Osteocyte (in vitro differentiated cells): ENCODE measurements at places on chromosomes 3 and 15. TPM values are rescaled to one million over a fixed set of nuclear protein-coding genes. Genes with fewer than 3 reads are reported as not detected.

GPR176 gene
- total RNA-seq: 21.1 and 22.0 TPM in 2 replicates

GRCh38 chr3:128727485-128727884 lies 1.5 kb downstream of the RAB7A start:
- no peak for DNase-seq
- H3K27ac ChIP-seq: peak overlapping the region; percentile 81
- peak overlapping the region; percentile 93 for H3K4me3 ChIP-seq
- H3K4me1 ChIP-seq: peaks cover 55% of the 10 kb centered on the region
- no peaks in the 10 kb centered on the region for H3K27me3 ChIP-seq

DNA sequence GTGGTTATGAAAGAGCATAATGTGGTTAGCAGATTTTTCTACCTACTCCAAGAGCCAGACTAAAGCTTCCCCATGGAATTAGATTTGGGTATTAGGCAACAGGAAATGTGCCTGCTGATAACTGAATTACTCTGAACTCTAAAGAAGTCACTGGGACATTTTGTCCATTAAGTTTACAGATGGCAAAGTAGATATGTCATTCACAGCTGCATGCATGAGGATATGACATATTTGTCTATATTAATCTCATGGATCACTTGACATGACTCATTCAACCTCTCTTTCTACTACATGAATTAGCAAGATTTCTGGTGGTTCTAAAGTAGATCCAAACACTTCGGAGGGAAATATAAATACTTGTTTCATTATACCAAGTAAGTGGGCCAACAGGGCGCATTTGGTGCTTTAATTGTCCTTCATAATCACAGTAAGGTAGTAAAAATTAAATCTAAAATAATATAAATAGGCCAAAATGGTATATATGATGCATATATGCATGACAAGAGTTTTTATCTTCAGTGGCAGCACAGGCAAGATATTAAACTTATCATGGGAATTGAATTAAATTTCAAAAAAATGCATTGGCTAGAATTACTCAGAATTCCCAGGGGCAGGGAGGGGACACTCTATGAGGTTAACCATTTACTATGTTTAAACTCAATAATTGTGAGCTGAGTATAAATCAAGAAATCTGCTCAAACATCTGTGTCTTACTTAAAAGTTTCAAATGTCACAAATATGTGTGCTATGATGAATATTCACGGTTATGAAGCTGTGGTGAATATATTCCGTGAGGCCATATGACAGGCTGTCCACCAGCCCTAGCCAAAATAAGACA lies 365.3 kb upstream of the KCNMB2 start:
- H3K4me3 ChIP-seq: no peak overlapping the region
- peaks cover 35% of the 10 kb centered on the region for H3K4me1 ChIP-seq
- peak overlapping the region; percentile 73 for H3K27ac ChIP-seq
- H3K36me3 ChIP-seq: peaks cover 4% of the 10 kb centered on the region

GRCh38 chr15:62426387-62426956 lies 261.4 kb upstream of the C2CD4B start:
- H3K4me1 ChIP-seq: peaks cover 4% of the 10 kb centered on the region
- no peak for DNase-seq
- H3K4me3 ChIP-seq: no peak overlapping the region
- no peaks in the 10 kb centered on the region for H3K36me3 ChIP-seq
- H3K27me3 ChIP-seq: no peaks in the 10 kb centered on the region

DNA sequence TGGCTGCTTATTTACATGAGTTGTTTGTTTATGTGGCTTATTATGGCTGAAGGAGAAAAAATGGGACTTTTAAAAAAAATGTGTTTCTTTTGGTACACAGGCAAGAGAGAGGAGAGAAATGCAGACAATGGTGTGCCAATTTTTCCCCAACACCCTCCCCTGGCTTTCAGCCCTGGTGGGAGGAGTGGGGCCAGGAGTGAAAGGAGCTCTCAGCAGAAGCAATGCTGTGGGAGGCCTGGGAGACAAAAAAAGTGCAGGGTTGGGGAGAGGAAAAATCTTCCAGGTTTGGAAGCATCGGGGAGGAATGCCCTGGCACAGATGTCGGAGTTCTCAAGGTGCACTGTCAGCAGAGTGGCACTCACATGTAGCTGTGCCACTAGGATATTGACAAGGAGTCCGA lies 117.7 kb upstream of the FOXB1 start:
- no peak overlapping the region for H3K27ac ChIP-seq
- H3K4me1 ChIP-seq: no peaks in the 10 kb centered on the region
- no peak for DNase-seq
- H3K36me3 ChIP-seq: no peaks in the 10 kb centered on the region

DNAJA4 gene
- not detected in 2 replicates for total RNA-seq

C3orf22 gene
- total RNA-seq: not detected in 2 replicates

SH2D7 gene
- total RNA-seq: not detected in 2 replicates

- H3K4me3 ChIP-seq: no peak overlapping the region
- H3K4me1 ChIP-seq: no peaks in the 10 kb centered on the region
- peaks cover 25% of the 10 kb centered on the region for H3K36me3 ChIP-seq
- H3K27ac ChIP-seq: no peak overlapping the region
- no peaks in the 10 kb centered on the region for H3K27me3 ChIP-seq
- no peak for DNase-seq
These were observed 25.5 kb downstream of the CHP1 start for GRCh38 chr15:41256577-41257038.

AGBL1 gene
- total RNA-seq: not detected in 2 replicates

- no peak for DNase-seq
- no peaks in the 10 kb centered on the region for H3K4me1 ChIP-seq
- no peak overlapping the region for H3K4me3 ChIP-seq
- H3K27me3 ChIP-seq: no peaks in the 10 kb centered on the region
- H3K36me3 ChIP-seq: no peaks in the 10 kb centered on the region
- H3K27ac ChIP-seq: no peak overlapping the region
These were observed 149.0 kb upstream of the ST8SIA2 start for GRCh38 chr15:92244703-92245102.

DNA sequence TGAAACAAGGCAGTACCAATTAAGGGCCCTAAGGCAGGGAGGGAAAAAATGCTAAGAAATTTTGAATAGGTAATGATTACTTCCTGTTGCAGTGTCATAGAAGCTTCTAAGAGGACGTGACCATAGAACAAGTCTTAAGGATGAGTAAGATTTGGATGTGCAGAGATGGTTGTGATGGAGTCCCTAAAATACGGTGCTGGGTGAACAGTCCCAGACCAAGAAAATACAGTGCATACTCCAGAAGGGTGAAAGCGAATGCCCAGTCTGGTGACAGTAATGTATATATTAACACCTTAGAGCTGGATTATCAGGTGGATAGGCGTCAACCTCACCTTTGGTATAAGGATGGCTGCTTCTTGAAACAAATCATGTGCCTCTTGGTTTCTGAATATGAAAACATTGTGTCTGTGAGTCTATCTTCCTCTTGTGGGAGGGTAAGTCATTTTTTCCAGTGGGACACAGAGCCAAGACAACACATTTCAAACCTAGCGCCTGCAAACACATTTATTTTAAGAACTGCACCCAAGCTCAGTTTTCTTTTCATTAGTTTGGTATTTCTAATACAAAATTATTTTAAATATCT lies 101.2 kb upstream of the TP63 start:
- H3K36me3 ChIP-seq: no peaks in the 10 kb centered on the region
- H3K27ac ChIP-seq: no peak overlapping the region
- no peak overlapping the region for H3K4me3 ChIP-seq
- DNase-seq: no peak
- peaks cover 3% of the 10 kb centered on the region for H3K27me3 ChIP-seq
- H3K4me1 ChIP-seq: no peaks in the 10 kb centered on the region

DNA sequence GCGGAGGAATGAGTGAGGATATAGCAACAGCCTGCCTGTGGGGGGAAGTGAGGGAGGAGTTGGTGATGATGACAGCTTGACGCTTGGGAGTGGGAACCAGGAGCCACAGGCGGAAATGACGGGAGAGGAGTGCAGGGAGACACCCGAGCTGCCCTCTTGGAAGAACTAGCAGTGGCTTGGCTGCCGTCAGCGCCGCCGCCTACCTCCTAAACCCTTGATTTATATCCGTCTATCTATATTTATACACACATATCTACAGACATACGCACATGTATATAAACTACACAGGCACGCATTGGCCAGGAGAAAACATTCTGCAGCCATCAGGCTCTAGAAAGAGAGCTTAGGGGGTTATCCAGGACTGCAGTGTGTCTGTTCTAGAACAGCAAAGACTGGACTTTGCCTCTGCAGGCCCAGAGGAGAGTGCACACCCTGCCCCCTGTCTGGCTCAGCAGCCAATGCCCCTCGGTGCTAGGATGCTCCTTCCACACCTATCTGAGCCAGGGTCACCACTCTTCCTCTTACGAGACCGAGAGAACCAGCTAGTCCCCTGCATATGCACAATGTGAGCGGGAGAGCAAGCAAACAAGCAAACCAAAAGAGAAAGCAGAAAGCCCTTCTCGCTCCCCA lies 45.3 kb upstream of the MAGEF1 start:
- H3K4me3 ChIP-seq: no peak overlapping the region
- peaks cover 11% of the 10 kb centered on the region for H3K27me3 ChIP-seq
- no peak for DNase-seq

- no peaks in the 10 kb centered on the region for H3K27me3 ChIP-seq
- DNase-seq: no peak
- H3K4me3 ChIP-seq: no peak overlapping the region
- H3K36me3 ChIP-seq: no peaks in the 10 kb centered on the region
- no peak overlapping the region for H3K27ac ChIP-seq
These were observed 8.2 kb upstream of the PSTPIP1 start for GRCh38 chr15:76986743-76987142.

CYP8B1 gene
- not detected in 2 replicates for total RNA-seq

NCKIPSD gene
- total RNA-seq: 26.3 and 27.2 TPM in 2 replicates

DNA sequence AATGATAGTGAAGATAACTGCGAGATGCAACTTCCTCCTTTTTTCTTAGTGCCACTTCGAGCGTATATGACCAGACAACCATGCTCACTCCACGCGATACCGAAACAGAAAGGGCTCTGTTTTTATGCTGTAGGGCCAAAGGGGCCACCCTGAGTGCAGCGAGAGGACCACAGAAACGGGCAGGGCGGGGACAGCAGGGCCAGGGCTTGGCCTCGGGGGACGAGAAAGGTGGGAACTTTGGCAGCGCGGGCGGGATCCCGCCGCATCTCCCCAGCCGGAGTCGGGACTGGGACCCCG lies 483 bp downstream of the VPS13C start:
- peaks cover 3% of the 10 kb centered on the region for H3K36me3 ChIP-seq
- peaks cover 6% of the 10 kb centered on the region for H3K27me3 ChIP-seq
- peak overlapping the region; percentile 85 for H3K4me3 ChIP-seq

DNA sequence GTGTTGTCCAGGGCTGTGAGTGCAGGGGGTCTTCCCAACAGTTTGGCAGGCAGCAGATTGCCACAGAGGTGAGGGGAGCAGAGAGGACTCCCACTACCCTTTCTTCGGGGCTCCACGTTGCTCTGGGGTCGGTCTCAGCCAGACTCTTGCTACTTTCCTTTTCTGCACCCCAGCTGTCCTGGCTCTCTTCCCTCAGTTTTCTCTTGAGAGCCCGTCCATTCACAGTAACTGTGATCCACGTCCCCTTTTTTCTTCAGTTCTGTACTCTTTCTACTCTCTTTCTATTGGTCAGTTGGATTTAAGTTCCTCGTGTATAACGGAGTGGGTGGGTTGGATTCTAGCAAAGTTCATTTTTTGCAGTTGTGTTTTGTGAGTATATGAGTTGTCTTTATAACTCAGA lies 105.8 kb downstream of the UNC13C start:
- H3K4me3 ChIP-seq: no peak overlapping the region
- H3K36me3 ChIP-seq: no peaks in the 10 kb centered on the region
- no peak for DNase-seq
- no peak overlapping the region for H3K27ac ChIP-seq

CHRNB4 gene
- total RNA-seq: not detected in 2 replicates

GRCh38 chr15:59587085-59587826 lies 24.3 kb upstream of the GCNT3 start:
- H3K27me3 ChIP-seq: peaks cover 36% of the 10 kb centered on the region
- H3K4me3 ChIP-seq: no peak overlapping the region
- DNase-seq: no peak
- H3K36me3 ChIP-seq: no peaks in the 10 kb centered on the region
- no peaks in the 10 kb centered on the region for H3K4me1 ChIP-seq

GRCh38 chr3:39180183-39180545 lies 12.2 kb downstream of the XIRP1 start:
- peak overlapping the region; percentile 40 for H3K27ac ChIP-seq
- H3K4me3 ChIP-seq: peak overlapping the region; percentile 67
- no peaks in the 10 kb centered on the region for H3K36me3 ChIP-seq
- DNase-seq: no peak
- H3K4me1 ChIP-seq: peaks cover 23% of the 10 kb centered on the region

DNA sequence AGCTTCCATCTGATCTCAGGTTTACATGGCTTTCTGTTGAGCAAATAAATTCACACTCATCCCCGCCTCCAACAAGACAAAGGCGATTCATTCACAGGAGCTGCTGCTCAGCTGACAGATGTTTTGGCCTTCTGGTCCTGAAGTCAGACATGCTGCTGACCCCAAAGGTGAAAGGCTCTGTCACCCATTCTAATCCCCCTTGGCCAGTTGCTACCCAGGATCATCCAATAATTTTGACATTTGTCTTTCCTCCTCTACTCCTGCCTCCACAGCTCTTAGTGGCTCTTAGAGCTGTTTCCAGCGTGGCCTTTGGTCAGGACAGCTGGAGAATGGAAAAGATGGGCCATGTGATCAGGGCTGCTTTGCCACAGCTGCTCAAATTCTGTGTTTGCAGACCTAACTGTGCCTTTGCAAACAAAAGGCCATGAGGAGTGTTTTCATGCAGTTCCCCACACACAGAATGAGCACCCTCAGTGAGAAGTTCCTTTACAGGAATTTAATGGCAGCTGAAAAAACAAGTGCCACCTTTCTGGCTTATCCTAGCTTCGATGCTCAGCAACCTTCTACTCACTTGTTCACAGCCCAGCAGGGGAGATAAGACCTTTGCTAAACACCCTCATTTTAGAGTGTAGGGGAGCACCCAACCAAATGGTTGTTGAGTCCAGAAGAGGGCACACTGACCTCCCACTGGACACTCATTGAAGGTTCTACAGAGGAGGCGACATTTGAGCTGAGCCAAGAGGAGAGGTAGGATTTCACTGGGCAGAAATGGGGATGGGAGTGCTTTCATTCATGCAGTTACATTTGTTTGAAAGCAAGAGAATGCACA lies 39.0 kb downstream of the CYP19A1 start:
- H3K36me3 ChIP-seq: no peaks in the 10 kb centered on the region
- no peak for DNase-seq
- no peak overlapping the region for H3K4me3 ChIP-seq
- H3K4me1 ChIP-seq: no peaks in the 10 kb centered on the region

GRCh38 chr3:100268156-100268555 lies 7.4 kb downstream of the TBC1D23 start:
- H3K4me3 ChIP-seq: no peak overlapping the region
- H3K27ac ChIP-seq: no peak overlapping the region
- peaks cover 30% of the 10 kb centered on the region for H3K4me1 ChIP-seq
- H3K27me3 ChIP-seq: no peaks in the 10 kb centered on the region

- H3K4me3 ChIP-seq: no peak overlapping the region
- H3K27ac ChIP-seq: peak overlapping the region; percentile 13
- H3K36me3 ChIP-seq: no peaks in the 10 kb centered on the region
- H3K27me3 ChIP-seq: no peaks in the 10 kb centered on the region
- DNase-seq: no peak
These were observed 59.6 kb upstream of the LMCD1 start for GRCh38 chr3:8441969-8442559.

- H3K4me1 ChIP-seq: peaks cover 24% of the 10 kb centered on the region
- no peak for DNase-seq
- H3K4me3 ChIP-seq: no peak overlapping the region
- peaks cover 8% of the 10 kb centered on the region for H3K27me3 ChIP-seq
- H3K27ac ChIP-seq: peak overlapping the region; percentile 54
These were observed 45.3 kb upstream of the SPESP1 start for GRCh38 chr15:68885070-68885469.

- no peak overlapping the region for H3K4me3 ChIP-seq
- DNase-seq: no peak
- H3K27me3 ChIP-seq: no peaks in the 10 kb centered on the region
- no peak overlapping the region for H3K27ac ChIP-seq
- H3K4me1 ChIP-seq: peaks cover 6% of the 10 kb centered on the region
These were observed 419.3 kb downstream of the MAGI1 start for GRCh38 chr3:65619451-65619881.

GNAT1 gene
- not detected in 2 replicates for total RNA-seq
